Lung (tissue), 17 donors: ENCODE measurements at places on chromosomes 4 and X. TPM values are rescaled to one million over a fixed set of nuclear protein-coding genes. Genes with fewer than 3 reads are reported as not detected.

DNA sequence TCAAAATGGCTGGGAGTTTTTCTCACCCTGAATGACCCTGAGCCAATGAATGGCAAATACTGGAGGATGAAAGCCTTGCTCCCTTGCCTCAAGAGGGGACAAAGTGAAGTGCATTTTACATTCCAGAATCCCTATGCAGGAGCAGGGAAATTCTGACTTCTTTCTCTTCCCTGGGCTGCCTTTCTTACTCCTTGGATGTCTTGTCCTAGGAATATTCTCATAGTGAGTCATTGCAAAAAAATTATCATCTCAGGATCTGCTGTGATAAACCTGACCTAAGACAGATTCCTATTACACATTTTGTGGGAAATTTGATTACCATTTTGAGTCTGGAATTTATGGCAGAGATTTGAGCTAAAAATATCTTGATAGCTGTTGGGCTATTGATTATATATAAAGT, 199.9 kb downstream of the TMA16 start:
- no peaks in the 10 kb centered on the region for H3K27me3 ChIP-seq
- H3K4me3 ChIP-seq: no peak overlapping the region
- no peaks in the 10 kb centered on the region for H3K4me1 ChIP-seq
- DNase-seq: no peak

DNA sequence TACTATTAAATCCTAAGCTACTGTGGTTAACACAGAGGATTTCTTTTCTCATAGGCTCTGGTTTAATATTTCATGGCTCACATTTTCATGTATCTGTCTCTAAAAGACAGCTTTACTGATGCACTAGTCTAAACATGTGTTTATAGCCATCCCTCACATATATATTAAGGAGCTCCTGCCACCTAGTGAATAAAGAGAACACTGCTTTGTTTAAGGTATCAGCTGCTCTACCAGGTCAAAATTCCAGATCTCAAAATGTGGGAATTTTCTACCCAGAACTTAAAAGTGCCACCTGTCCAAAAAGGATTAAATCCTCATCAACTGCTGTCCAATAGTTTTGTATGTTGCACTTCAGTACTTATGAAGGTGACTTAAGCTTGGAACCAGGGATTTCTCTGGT, 188.5 kb upstream of the TEX13C start:
- H3K4me1 ChIP-seq: no peaks in the 10 kb centered on the region
- DNase-seq: no peak
- no peak overlapping the region for H3K4me3 ChIP-seq
- H3K27me3 ChIP-seq: no peaks in the 10 kb centered on the region
- no peak overlapping the region for H3K27ac ChIP-seq
- no peaks in the 10 kb centered on the region for H3K36me3 ChIP-seq

- no peaks in the 10 kb centered on the region for H3K36me3 ChIP-seq
- no peak overlapping the region for H3K27ac ChIP-seq
- H3K27me3 ChIP-seq: no peaks in the 10 kb centered on the region
- DNase-seq: no peak
- no peaks in the 10 kb centered on the region for H3K4me1 ChIP-seq
These were observed 188.4 kb upstream of the GNPDA2 start for GRCh38 chr4:44914748-44915147.

Gene GPR50
- total RNA-seq: not detected

Gene MAGEA11
- not detected for total RNA-seq

Gene NOX1
- 0.12 TPM for total RNA-seq

Gene ELF4
- 12.6 TPM for total RNA-seq

DNA sequence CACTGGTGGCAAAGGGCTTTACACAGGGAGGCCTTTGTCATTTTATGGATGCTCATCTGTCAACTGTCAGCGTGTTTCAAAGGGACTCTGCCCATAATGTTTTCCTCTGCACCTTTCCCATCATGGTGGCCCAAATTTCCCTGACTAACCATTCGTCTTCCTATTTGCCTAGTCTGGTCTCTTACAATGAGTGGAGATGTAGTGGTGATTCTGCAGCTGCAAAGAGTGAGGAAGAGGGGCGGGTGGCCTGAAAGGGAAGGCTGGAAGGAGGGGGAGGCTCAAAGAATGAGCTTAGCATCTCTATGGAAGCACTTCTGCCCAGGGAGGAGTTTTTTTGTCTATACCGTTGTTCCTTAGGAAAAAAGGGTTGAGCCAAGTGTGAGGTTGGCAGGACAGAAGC, 447.5 kb downstream of the NKX6-1 start:
- H3K36me3 ChIP-seq: no peaks in the 10 kb centered on the region
- no peak overlapping the region for H3K27ac ChIP-seq
- H3K27me3 ChIP-seq: no peaks in the 10 kb centered on the region

Gene NHS
- total RNA-seq: 1.9 TPM

Gene HTR2C
- not detected for total RNA-seq

- DNase-seq: no peak
- no peak overlapping the region for H3K27ac ChIP-seq
- H3K4me1 ChIP-seq: no peaks in the 10 kb centered on the region
- no peak overlapping the region for H3K4me3 ChIP-seq
- H3K27me3 ChIP-seq: peaks cover 19% of the 10 kb centered on the region
- H3K36me3 ChIP-seq: no peaks in the 10 kb centered on the region
These were observed 214.1 kb downstream of the BCOR start for GRCh38 chrX:39883666-39884065.

- DNase-seq: peak; percentile 5
- no peak overlapping the region for H3K27ac ChIP-seq
- H3K4me1 ChIP-seq: no peaks in the 10 kb centered on the region
- H3K4me3 ChIP-seq: no peak overlapping the region
- H3K36me3 ChIP-seq: peaks cover 3% of the 10 kb centered on the region
These were observed 41.8 kb upstream of the AP1AR start for GRCh38 chr4:112189754-112190153.

GRCh38 chr4:88158038-88158488, 376 bp downstream of the ABCG2 start:
- no peak overlapping the region for H3K27ac ChIP-seq
- peaks cover 4% of the 10 kb centered on the region for H3K4me1 ChIP-seq
- H3K27me3 ChIP-seq: peaks cover 3% of the 10 kb centered on the region
- no peaks in the 10 kb centered on the region for H3K36me3 ChIP-seq

DNA sequence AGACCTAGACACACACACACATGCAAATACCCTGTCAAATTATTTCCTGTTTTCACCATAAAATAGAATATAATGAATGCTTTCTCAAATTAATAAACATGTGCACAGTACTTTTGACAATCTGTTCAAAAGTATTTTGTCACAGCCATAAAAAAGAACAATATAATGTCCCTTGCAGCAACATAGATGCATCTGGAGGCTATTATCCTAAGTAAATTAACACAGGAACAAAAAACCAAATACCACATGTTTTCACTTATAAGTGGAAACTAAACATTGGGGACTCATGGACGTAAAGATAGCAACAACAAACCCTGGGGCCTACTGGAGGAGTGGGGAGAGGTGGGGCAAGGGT, 15.5 kb downstream of the RAB40A start:
- DNase-seq: no peak
- H3K4me1 ChIP-seq: no peaks in the 10 kb centered on the region
- no peak overlapping the region for H3K27ac ChIP-seq
- H3K4me3 ChIP-seq: no peak overlapping the region
- H3K36me3 ChIP-seq: no peaks in the 10 kb centered on the region
